ENCODE measurements at places on chromosomes 5 and 9. TPM values are rescaled to one million over a fixed set of nuclear protein-coding genes. Genes with fewer than 3 reads are reported as not detected.

GRCh38 chr5:142952229-142952628 is 182.1 kb downstream of the ARHGAP26 start:
- peaks cover 17% of the 10 kb centered on the region for H3K4me1 ChIP-seq
- H3K36me3 ChIP-seq: peaks cover 5% of the 10 kb centered on the region
- no peak overlapping the region for H3K27ac ChIP-seq
- H3K4me3 ChIP-seq: no peak overlapping the region
- H3K27me3 ChIP-seq: no peaks in the 10 kb centered on the region

DNA sequence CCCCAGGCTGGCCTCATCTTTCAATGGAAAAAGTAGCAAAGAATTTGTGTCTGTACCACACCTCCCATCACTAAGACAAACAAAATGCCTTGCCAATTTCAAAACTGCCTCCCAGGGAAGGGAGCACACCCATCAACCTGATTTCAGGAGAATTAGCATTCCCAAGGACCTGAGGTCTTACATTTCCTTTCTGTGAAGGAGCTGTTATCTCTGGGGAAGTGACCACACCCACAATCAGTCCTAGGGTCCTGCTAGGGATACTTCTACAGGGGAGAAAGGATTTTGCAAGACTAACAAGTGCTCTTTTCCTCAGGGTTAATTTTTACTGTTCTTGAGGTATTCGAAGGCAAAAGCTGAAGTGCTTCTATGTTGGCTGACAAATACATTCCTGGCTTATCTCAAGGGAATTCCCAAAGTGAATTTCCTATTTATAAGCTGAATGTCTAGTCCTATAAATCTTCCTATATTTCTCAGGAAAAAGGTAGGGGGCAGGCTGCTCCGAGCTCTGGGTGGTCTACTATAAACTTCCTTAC is 97.4 kb upstream of the ITGA1 start:
- no peaks in the 10 kb centered on the region for H3K27me3 ChIP-seq
- H3K4me1 ChIP-seq: no peaks in the 10 kb centered on the region
- no peak overlapping the region for H3K27ac ChIP-seq

DNA sequence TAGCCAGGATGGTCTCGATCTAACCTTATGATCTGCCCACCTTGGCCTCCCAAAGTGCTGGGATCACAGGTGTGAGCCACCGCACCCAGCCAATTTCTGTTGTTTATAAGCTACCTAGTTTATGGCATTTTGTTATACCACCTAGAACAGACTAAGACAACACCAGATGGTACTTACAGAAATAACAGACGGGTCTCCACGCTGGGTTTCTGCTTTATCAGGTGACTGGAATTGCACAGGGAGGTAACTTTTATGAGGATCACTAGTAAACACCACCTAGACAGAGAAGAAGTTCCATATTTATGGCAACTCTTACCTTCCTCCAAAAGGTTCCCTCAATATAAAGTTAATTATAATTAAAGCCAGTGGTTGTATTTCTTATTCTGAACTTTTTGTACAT is 74.0 kb downstream of the CEMIP2 start:
- H3K27ac ChIP-seq: no peak overlapping the region
- no peaks in the 10 kb centered on the region for H3K27me3 ChIP-seq
- H3K4me1 ChIP-seq: peaks cover 37% of the 10 kb centered on the region
- peaks cover 30% of the 10 kb centered on the region for H3K36me3 ChIP-seq

DNA sequence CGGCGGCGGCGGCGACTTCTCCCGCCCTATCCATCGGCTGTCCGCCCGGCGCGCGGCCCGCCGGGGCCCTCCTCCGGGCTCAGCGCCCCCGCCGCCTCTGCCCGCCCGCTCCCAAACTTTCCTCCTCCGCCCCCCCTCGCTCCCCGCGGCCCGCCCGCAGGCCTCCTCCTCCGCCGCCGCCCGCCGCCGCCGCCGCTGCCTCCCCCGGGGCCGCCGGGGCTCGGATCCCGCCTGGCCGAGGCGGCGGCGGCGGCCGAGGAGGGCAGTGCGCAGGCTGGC is 460 bp upstream of the PBX3 start:
- H3K27ac ChIP-seq: no peak overlapping the region
- peaks cover 36% of the 10 kb centered on the region for H3K4me1 ChIP-seq
- DNase-seq: no peak
- H3K4me3 ChIP-seq: peak overlapping the region; percentile 83
- no peaks in the 10 kb centered on the region for H3K27me3 ChIP-seq
- H3K36me3 ChIP-seq: no peaks in the 10 kb centered on the region

DNA sequence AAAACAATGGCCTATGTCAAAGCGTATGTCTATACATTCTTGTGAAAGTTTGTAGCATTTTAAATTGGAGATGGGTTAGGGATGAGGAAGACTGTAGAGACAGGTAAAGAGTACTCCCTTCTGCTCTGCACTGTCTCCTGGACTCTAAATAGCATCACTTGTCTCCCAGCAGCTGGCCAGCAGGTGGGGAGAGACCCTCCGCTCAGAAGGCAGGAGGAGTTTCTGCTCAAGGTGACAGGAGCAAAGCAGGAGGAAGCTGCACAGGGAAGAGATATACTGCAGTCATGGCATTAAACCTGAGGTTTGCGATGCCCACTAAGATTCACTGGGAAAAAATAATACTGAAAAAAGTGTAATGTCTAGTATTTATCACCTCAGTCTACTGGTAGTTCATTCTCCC is 10.7 kb upstream of the ASTN2 start:
- no peaks in the 10 kb centered on the region for H3K36me3 ChIP-seq
- no peak overlapping the region for H3K4me3 ChIP-seq
- H3K27me3 ChIP-seq: no peaks in the 10 kb centered on the region
- H3K4me1 ChIP-seq: no peaks in the 10 kb centered on the region

BTNL3 gene
- 0.08 TPM for polyA plus RNA-seq

DNA sequence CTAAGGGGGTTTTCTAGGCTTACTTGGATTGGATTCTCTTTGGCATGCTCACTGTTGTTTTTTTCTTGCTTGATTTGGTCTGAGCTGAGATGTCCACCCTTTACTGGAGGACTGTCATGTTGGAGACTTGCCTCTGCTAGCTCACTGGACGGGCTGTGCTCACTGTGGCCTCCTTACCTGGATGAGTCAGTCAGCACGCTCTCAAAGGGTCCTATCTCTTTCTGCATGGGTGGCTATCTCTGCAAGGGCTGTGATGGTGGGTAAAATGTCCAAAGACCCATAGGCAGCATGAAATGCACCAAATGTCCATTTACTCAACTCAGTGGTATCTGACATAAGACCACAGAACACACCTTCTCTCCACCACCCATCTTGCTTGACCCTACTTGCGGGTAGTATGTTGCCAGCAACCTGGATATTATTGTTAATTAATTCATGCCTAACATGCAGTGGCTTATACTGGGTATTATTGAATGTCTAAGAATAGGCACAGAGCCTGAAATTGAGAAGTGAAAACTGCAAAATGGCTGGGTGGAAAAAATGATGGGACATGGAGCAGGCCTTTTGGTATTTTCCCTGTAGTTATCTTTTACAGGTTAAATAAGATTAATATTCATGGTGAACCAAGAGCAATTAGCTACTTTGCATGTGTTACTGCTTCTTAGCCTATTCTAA is 68.9 kb upstream of the TLE1 start:
- no peak overlapping the region for H3K27ac ChIP-seq
- DNase-seq: no peak
- H3K36me3 ChIP-seq: no peaks in the 10 kb centered on the region
- no peak overlapping the region for H3K4me3 ChIP-seq

- DNase-seq: no peak
- no peak overlapping the region for H3K27ac ChIP-seq
- H3K4me3 ChIP-seq: no peak overlapping the region
- H3K4me1 ChIP-seq: no peaks in the 10 kb centered on the region
Measured at GRCh38 chr5:72860499-72860898, 44.0 kb downstream of the TNPO1 start.

GRCh38 chr5:157479612-157480510 is 19.8 kb downstream of the NIPAL4 start:
- H3K4me1 ChIP-seq: peaks cover 8% of the 10 kb centered on the region
- peaks cover 31% of the 10 kb centered on the region for H3K36me3 ChIP-seq
- H3K4me3 ChIP-seq: no peak overlapping the region
- no peaks in the 10 kb centered on the region for H3K27me3 ChIP-seq

DNA sequence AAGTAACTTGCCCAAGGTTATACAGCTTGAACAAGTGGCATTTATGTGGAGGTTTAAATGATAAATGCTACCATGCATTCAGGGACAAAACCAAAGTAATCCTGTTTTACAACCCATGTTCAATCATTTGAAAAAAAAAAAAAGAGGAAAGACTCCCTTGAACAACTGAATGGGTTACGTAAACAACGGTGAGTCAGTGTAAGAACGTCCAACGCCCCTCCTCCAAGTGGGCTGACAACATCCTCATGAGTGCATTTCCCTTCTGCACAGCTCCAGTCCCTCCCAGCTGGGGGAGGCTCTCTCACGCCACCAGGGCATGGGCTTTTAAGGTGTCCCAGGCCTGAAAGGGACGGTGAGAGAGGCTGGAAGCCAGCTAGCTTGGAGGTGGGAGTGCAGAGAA is 90.0 kb downstream of the PRRT1B start:
- H3K4me1 ChIP-seq: peaks cover 42% of the 10 kb centered on the region
- H3K27ac ChIP-seq: peak overlapping the region; percentile 81
- H3K27me3 ChIP-seq: no peaks in the 10 kb centered on the region
- no peak overlapping the region for H3K4me3 ChIP-seq
- DNase-seq: peak; percentile 99

PELO gene
- 1.8 TPM for polyA plus RNA-seq

DNA sequence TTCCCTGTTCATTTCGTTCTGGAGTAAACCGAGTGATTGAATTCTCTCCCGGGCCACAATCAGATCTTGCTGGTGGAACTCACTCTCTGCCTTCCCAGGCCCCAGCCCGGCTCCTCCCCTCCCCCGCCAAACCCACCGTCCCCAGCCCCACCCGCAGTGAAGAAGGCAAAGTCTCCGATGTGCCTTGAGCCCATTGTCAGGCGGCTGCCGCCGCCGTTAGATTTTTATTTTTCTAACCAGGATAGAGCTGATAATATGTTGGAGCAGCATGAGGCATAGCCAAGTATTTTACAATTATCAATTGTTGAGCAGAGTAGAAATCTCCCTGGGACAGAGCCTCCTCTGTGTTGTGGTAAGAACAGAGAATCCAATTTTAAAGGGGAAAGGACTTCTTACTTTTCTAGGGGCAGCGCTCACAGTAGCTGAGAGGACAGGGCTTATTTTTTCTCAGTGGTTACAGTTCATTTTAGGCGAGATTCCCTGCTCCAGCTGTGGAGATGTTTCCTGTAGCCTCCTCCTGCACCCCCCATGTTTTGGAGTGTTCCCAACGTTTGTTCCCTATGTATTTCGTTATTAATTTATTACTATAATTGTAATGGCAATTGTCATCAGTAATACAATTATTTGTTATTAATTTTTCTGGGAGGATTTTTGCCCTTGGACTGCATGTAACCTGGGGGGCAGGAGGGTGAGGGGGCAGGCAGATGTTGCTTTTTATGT is 1.3 kb downstream of the PSAT1 start:
- no peak overlapping the region for H3K27ac ChIP-seq
- H3K36me3 ChIP-seq: no peaks in the 10 kb centered on the region
- no peak for DNase-seq
- H3K4me3 ChIP-seq: no peak overlapping the region
- H3K27me3 ChIP-seq: peaks cover 52% of the 10 kb centered on the region

GRCh38 chr9:98285446-98285845 is 30.0 kb upstream of the TBC1D2 start:
- H3K27me3 ChIP-seq: no peaks in the 10 kb centered on the region
- no peaks in the 10 kb centered on the region for H3K4me1 ChIP-seq
- no peak for DNase-seq
- no peaks in the 10 kb centered on the region for H3K36me3 ChIP-seq

DNA sequence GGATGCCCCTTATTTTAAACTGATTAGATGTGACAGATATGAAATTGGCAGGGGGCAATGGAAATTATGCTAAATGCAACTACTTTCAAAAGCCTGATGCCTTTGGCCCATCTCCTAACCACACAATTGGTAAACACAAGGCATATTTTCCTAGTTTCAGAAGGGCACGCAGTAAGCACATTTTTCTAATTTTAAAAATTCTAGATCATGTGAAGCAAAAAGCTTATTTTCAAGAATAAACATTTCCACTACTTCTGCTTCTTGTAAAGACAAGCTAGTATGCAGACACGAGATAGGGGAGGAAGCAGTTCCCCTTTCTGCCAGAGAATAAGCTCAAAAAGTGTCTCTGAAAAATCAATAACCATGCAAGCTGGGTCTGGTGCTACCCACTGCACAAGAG is 67.7 kb downstream of the ABCA1 start:
- DNase-seq: peak; percentile 51
- peaks cover 36% of the 10 kb centered on the region for H3K4me1 ChIP-seq
- H3K36me3 ChIP-seq: peaks cover 24% of the 10 kb centered on the region
- peak overlapping the region; percentile 81 for H3K27ac ChIP-seq
- H3K4me3 ChIP-seq: no peak overlapping the region
- no peaks in the 10 kb centered on the region for H3K27me3 ChIP-seq

ANKRD34B gene
- 0.66 TPM for polyA plus RNA-seq

DNA sequence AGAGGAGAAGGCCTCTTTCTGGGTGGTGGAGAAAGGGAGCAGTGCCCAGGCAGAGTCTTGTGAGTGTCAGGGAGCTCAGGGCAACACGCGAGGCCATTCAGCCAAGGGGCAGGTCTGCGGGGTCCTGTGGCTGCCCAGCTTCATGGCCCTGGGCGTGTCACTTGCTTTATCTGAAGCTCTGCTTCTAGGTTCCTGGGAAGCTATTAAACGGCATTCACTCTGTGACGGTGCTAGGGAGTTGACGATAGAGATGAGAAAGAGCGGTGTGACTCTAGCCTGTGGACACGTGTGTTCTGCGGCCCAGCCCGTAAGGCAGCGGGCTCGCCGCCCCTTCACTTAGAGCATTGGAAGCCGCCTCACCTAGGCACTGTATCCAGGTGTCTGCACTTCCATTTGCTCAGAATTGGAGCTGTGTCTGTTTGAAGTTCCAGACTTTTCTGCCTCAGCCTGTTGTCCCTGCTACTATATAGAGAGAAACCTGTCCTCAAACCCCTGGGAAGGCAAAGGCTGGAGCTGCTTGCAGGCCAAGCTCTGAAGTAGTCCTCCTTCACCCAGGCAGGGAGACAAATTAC is 88.3 kb downstream of the PHF2 start:
- no peak overlapping the region for H3K4me3 ChIP-seq
- H3K36me3 ChIP-seq: peaks cover 79% of the 10 kb centered on the region
- DNase-seq: no peak

- H3K4me3 ChIP-seq: no peak overlapping the region
- H3K4me1 ChIP-seq: no peaks in the 10 kb centered on the region
- no peaks in the 10 kb centered on the region for H3K27me3 ChIP-seq
Measured at GRCh38 chr5:53923961-53924360, 363.5 kb downstream of the NDUFS4 start.

PCDHGA5 gene
- polyA plus RNA-seq: not detected

CDO1 gene
- polyA plus RNA-seq: not detected

DNA sequence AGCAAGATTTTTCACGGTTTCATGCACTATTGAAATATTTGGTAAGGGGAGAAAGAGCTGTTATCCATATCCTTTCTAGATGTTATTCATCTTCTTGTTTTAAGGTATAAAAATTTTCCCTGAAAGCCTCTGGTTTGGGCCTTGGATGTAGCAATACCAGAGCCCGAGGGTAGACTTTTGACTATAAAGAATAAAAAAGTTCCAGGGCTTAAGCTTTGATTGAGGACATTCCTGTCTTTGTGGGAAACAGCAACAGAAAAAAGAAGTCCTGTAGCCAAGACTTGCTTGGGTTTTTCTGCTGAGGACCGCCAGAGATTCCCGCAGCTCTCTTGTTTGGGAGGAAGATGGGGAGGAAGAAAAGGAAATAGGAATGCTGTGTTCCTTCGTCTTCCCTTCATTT is 440.0 kb upstream of the WWC1 start:
- H3K4me3 ChIP-seq: no peak overlapping the region
- H3K36me3 ChIP-seq: no peaks in the 10 kb centered on the region
- no peak overlapping the region for H3K27ac ChIP-seq
- no peak for DNase-seq
- no peaks in the 10 kb centered on the region for H3K4me1 ChIP-seq

Measured in CD14-positive monocyte (primary cell).